ENCODE measurements at places on chromosomes 2 and 18.
A peak's percentile ranks its signal among the peaks of the same experiment; 100 is the strongest.

- no peak for DNase-seq
Measured at GRCh38 chr18:77058290-77058835, 74.2 kb downstream of the MBP start.

DNA sequence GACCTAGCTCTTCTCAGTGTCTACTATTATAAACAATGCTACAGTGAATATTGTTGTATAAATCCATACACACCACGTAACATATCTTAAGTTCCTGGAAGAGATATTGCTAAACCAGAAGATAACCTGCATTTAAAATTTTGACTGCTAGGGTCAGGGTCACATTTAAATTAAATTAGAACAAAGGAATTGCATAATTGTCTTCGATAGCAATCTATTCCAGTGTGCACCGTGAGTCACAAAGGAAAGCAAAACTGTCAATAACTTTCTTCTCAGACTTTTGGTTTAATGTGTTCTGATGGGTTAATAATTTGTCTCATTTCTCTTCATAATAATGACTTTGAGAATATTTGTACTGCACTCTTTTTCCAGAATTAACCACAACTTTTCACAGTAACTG lies 4.2 kb downstream of the GEN1 start:
- no peak for DNase-seq

DNA sequence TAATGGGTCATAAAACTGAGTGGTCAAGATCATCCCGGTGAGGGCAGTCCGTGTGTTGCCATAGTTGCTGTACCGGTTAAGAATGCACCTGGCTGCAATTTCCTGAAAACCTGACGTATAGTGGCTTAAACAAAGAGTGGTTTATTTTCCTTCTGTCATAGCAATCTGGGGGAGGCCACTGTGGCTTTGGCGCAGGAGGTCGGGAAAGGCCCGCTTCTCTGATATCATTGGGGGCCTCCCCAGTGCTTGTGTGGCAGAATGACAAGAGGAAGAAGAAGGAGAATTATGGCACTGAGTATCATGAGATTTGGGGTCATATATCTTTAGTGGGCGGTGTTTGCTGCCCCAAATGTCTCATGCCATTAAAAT lies 4.4 kb downstream of the C2orf92 start:
- DNase-seq: peak; percentile 37

DNA sequence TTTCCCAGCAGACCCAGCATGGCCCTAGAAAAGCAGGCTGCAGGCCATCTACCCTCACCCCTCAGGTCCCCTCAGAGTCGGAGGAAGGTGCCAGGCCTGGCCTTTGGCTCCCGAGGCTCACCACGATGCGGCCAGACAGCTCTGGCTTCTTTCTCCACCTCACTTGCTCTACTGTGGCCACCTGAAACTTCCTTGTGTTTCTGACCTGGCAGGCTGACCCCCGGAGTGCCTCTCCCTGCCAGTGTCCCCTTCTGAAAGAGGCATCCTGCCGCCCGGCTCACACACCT lies 375.0 kb upstream of the HS6ST1 start:
- DNase-seq: no peak

GRCh38 chr2:19554520-19554919 lies 196.1 kb upstream of the OSR1 start:
- no peak for DNase-seq

GRCh38 chr2:38387887-38388286 lies 10.8 kb upstream of the ATL2 start:
- DNase-seq: no peak

DNA sequence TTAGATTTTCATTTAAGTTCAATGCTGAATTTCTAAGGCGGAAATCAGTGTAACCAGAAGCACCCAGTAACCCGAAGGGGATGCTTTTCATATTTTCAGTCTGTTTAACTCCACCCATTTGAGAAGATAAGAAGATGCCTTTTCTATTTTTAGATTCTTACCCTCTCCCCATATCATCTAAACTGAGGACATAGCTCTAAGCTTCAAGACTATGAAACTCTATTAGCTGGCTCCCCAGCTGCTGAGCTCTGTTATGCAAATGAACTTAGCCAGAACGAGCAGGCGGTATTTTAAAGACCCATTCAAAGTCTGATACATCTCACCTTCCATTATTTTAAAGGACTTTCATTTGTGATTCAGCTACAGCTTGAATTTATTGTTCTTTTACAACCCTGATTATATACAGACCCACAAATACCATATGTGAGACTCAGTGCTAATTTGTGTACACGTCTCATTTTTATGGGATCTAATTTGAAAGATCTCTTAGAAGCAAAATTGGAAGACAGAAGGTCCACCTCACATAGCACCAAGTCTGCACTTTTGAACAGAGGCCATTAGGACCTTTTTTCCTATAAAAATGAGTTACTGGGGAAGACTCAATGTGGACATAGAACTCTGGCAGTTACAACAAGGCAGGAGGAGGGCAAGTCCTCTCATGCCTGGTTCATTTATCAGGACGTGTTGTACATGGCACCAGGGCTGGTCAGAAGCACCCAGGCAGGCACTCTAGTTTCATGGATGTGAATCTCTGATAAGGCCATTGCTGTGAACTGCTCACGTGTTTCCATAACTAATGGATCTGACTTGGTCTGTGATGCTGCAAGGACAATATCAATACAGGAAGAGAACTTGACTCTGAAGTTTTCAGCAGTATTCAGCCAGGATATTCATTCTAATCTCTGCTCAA lies 16.3 kb downstream of the CDC42EP3 start:
- DNase-seq: no peak

GRCh38 chr2:113093613-113093977 lies 25.8 kb downstream of the IL1F10 start:
- DNase-seq: no peak

DNA sequence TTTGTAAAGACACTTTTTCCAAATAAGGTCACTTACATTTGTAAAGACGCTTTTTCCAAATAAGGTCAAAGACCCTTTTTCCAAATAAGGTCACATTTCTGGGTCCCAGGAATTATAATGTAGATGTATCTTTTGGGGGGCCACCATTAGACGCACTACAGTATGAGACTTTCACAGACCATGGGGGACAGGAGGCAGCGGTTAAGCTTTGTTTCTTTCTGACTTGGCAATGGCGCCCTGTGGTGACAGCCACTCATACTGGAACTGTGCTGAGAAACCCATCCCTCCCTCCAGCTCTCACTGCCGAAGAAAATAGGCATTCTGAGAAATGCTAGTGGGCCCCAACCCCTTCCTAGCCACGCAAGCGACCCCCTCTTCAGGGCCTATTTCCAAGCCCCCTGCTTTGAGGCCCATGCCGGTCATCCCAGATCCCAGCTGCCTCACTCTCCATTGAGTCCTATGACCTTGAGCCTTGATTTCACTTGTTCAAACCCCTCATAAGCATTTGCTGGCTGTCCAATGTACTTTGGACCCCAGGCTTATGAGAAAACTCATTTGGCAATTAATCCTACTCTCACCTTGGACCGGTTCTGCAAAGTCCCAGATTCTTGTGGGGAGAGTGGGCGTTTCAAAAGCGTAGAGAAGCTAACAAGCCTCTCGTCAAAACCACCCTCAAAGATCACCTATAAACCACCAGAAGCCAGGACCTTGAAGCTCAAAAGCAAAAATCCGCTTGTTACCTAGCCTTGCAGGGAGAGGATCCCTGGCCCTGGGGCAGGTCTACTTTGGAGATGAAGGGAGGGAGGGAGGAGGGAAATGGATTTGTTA lies 11.3 kb upstream of the SPATA3 start:
- DNase-seq: peak; percentile 43

- DNase-seq: no peak
Measured at GRCh38 chr18:42187611-42188380, 232.8 kb downstream of the PIK3C3 start.

DNA sequence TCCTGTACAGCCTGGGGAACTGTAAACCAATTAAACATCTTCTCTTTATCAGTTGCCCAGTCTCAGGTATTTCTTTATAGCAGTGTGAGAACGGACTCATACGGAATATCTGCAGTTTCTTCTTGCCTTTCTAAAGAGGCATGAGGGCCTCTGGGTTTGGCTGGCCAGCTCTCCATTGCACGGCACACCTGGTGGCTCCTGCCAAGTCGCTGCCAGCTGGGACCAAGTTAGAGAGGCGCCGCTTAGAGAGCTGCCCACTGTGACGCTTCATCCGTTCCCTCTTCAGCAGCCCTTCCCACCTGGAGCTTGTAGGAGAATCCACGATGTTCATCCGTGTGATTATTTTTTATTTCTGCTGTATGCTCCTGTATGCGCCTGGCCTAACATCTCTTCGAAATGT lies 195.4 kb downstream of the TWIST2 start:
- no peak for DNase-seq

GRCh38 chr18:63203497-63203896 lies 116.1 kb downstream of the BCL2 start:
- DNase-seq: no peak

GRCh38 chr2:111982822-111983221 lies 72.2 kb upstream of the TMEM87B start:
- DNase-seq: no peak

Data from stimulated activated CD8-positive, alpha-beta memory T cell treated with anti-CD3 and anti-CD28 coated beads, Interleukin-2, amount 100 ng/mL, for 48 hours (primary cell).